Activated naive CD4-positive, alpha-beta T cell treated with anti-CD3 and anti-CD28 coated beads for 36 hours (primary cell): ENCODE measurements at places on chromosomes 3 and 15. TPM values are rescaled to one million over a fixed set of nuclear protein-coding genes. Genes with fewer than 3 reads are reported as not detected.

Gene RBSN
- total RNA-seq = 15.8 TPM

GRCh38 chr3:14303336-14304100, 98.9 kb upstream of the SLC6A6 start:
- no peaks in the 10 kb centered on the region for H3K27me3 ChIP-seq
- DNase-seq = no peak
- no peak overlapping the region for H3K27ac ChIP-seq
- no peaks in the 10 kb centered on the region for H3K36me3 ChIP-seq

GRCh38 chr3:22585504-22585903, 617.6 kb upstream of the UBE2E2 start:
- no peak overlapping the region for H3K27ac ChIP-seq
- no peaks in the 10 kb centered on the region for H3K27me3 ChIP-seq
- DNase-seq = no peak
- no peaks in the 10 kb centered on the region for H3K4me1 ChIP-seq
- H3K4me3 ChIP-seq = no peak overlapping the region

DNA sequence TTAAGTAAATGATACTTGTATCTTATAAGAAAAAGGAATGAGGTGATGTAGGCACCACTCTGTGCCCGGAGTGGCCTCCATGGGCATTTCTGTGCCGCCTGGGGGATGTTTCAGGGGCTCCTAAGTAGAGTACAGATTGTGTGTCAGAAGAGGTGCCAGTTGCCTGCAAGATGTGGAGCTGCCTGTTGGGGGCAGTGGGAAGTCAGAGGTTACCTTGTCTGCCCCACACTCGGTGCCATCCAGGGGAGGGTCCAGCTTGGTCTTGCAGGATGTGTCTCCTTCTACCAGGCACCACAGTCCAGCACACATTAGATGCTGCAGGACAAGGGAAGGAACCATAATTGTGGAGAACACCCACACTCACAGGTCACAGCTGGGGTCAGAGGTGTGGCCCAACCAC, 208.8 kb downstream of the ADAMTS17 start:
- peaks cover 6% of the 10 kb centered on the region for H3K36me3 ChIP-seq
- DNase-seq = no peak
- H3K4me1 ChIP-seq = peaks cover 2% of the 10 kb centered on the region
- no peak overlapping the region for H3K27ac ChIP-seq
- H3K4me3 ChIP-seq = no peak overlapping the region
- no peaks in the 10 kb centered on the region for H3K27me3 ChIP-seq

Gene XCR1
- not detected for total RNA-seq

GRCh38 chr3:151923901-151924300, 50.5 kb downstream of the SUCNR1 start:
- H3K27me3 ChIP-seq = no peaks in the 10 kb centered on the region
- H3K36me3 ChIP-seq = no peaks in the 10 kb centered on the region
- H3K4me3 ChIP-seq = no peak overlapping the region
- H3K4me1 ChIP-seq = peaks cover 2% of the 10 kb centered on the region
- no peak overlapping the region for H3K27ac ChIP-seq

DNA sequence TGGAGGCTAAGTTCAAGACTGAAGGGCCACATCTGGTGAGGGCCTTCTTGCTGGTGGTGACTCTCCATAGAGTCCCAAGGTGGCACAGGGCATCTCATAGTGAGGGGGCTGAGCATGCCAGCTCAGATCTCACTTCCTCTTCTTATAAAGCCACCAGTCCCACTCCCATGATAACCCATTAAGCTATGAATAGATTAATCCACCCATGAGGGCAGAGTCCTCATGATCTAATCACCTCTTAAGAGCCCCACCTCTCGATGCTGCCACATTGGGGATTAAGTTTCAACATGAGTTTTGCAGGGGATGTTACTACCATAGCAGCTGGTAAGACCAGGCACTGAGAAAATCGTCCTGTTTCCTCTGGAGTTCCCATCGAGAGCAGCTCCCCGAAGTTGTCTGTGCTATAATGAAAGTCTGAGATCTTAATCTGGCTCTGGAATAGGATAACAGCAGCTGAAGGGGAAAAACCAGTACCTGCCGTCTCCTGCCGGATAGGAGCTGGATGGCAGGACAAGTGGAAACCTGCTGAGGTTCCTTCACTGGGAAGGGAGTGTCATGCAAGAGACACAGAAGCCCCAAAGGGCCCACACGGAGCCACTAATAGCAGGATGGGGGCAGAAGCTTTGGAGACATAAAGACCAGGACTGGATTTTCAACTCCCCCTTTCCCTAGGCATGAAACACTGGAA, 79.5 kb upstream of the EPHB3 start:
- no peak overlapping the region for H3K27ac ChIP-seq
- no peak for DNase-seq
- H3K27me3 ChIP-seq = peaks cover 9% of the 10 kb centered on the region
- H3K4me1 ChIP-seq = no peaks in the 10 kb centered on the region

DNA sequence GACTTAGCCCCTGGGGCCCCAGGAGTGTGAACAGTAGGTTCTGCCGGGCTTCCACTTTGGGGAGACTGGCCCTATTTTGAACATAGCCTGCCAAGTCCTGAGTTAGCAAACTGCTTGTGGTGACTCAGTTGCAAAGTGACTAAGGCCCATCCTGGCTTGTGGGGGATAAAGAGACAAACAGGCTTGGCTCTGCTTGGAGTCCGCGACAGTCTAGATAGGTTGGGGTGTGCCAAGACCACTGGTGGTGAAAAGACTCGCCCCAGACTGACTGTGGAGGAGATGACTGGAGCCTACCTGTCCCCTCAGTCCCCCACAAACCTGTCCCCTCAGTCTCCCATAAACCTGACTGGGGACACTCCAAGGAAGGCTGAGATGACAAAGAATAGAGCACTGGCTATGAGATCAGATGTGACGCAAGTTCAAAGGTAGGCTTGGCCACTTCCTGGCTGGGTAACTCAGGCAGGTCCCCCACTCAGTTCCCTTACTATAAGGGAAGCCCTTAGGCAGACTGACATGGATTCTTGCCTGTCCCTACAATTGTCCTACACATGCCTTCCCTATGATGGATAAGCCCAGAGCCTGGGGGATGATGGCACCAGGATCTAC, 4.3 kb downstream of the DNASE1L3 start:
- peaks cover 4% of the 10 kb centered on the region for H3K36me3 ChIP-seq
- DNase-seq = peak; percentile 64
- peaks cover 5% of the 10 kb centered on the region for H3K27me3 ChIP-seq
- H3K27ac ChIP-seq = no peak overlapping the region
- H3K4me1 ChIP-seq = peaks cover 9% of the 10 kb centered on the region

DNA sequence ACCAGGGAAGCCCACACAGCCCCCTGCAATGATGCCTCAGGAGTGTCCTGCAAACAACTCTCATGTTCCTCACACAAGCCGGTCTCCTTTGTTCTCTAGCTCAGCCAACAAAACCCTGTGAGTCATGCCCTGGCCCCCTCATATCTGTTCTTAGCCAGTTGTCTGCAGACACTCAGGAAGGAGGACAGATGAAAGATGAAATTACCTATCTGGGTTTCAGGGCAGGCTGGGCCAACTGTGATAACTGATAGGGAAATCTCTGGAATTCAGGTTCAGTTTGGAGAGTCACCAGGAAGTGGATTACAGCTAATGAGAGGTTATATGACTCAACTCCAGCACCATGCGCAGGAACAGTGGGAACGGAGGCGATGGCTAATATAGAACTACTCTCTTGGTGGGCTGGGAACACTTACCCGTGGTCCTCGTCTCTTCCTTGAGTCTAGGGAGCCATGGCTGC, 352.0 kb upstream of the ADAMTS9 start:
- no peak overlapping the region for H3K27ac ChIP-seq
- H3K4me1 ChIP-seq = no peaks in the 10 kb centered on the region
- no peaks in the 10 kb centered on the region for H3K36me3 ChIP-seq

Gene PIERCE2
- total RNA-seq = 0.38 TPM

GRCh38 chr3:30770387-30770786, 124.1 kb downstream of the GADL1 start:
- DNase-seq = no peak
- H3K4me1 ChIP-seq = no peaks in the 10 kb centered on the region
- no peaks in the 10 kb centered on the region for H3K27me3 ChIP-seq
- no peak overlapping the region for H3K4me3 ChIP-seq

DNA sequence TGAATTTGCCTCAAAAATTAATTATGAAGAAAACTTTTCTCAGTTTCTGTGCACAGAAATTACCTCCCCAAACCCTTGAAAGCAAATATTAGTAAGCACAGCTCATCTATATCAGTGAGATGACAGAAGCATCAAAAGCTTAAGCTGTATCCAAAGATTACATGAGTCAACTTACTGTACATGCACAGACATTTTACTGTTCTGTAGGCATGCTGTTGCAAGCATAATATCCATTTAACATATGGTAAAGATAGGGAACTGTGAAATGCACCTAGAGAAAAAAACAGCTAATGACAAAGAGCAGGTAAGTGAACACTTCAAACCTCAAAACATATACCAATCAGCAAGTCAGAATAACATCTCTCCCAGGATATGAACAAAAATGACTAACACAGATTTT, 20.9 kb downstream of the SHOX2 start:
- H3K36me3 ChIP-seq = no peaks in the 10 kb centered on the region
- no peak overlapping the region for H3K27ac ChIP-seq
- no peak for DNase-seq
- H3K27me3 ChIP-seq = peaks cover 32% of the 10 kb centered on the region

- H3K27me3 ChIP-seq = peaks cover 21% of the 10 kb centered on the region
- no peaks in the 10 kb centered on the region for H3K36me3 ChIP-seq
- DNase-seq = no peak
Measured at GRCh38 chr15:42060797-42061196, 33.6 kb downstream of the PLA2G4D start.

DNA sequence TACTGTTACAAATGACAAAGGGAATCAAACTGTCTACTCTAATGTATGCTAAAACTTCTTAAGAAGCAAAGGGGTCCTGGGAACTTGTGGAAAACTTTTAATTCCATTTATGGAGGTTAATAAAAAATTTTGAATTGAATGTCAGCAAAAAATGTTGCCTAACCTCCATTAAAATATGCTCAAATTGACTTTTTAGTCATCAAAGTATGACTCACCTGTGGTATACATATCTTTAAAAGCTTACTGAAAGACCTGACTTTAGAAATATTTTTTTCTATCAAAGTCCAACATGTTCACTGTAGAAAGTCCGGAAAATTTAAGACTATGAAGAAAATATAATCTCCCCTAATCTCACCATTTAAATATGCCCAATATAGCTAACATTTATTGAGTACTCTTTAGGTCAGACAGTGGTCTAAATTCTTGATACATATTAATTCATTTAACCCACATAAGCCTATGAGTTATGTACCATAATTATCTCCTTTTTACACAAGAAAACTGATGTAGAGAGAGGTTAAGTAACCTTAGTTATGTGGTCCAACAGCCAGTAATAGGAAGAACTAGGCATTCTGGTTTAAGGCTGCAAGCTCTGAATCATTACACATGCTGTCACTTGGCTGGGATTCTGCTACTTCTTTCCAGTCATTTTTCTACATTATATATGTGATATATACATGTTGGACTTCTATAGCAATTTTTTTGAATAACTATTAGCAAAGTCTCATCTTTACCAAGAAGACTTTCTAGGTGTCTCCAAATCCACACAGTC, 83.6 kb downstream of the PDZRN3 start:
- no peaks in the 10 kb centered on the region for H3K4me1 ChIP-seq
- no peak overlapping the region for H3K27ac ChIP-seq
- no peak for DNase-seq
- no peaks in the 10 kb centered on the region for H3K27me3 ChIP-seq

Gene BCHE
- total RNA-seq = not detected

DNA sequence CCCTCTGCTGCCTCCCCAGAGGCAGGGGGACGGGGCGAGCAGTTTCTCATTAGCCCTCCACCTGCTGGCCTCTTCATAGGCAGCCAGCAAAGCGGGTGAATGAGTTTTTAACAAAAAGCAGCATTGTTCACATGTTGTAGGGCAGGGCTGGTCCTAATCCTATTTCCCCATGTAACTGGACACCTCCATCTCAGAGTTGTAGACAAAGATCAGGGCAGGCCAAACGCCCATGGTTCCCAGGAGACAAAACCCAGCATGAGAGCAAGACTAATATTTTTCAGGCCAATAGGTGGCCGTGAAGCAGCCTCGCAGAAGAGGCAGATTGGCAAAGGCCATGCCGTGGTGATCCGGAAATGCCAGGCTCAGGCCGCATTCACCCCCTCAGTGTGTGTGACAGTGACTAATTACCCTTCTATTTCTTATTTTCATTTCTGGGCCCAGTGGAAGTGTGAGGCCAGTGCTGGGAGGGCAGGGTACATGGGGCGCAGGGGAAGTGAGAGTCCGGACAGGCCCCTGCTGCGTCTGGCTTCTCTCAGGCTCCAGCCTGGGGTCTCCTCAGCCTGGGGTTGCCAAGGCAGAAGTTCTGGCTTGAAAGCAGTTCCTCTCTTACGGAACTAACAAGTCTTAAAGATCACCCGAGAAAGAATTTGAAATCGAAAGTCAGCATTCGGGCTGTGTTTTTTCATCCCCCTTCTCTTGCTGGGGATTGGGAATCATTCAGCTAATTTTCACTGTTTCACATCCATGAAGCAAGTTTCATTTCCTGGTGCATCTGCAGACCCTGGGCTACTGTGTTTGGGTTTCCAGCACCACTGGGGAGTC, 64.8 kb downstream of the BOC start:
- no peaks in the 10 kb centered on the region for H3K36me3 ChIP-seq
- no peak overlapping the region for H3K4me3 ChIP-seq
- H3K27ac ChIP-seq = no peak overlapping the region
- no peaks in the 10 kb centered on the region for H3K27me3 ChIP-seq

DNA sequence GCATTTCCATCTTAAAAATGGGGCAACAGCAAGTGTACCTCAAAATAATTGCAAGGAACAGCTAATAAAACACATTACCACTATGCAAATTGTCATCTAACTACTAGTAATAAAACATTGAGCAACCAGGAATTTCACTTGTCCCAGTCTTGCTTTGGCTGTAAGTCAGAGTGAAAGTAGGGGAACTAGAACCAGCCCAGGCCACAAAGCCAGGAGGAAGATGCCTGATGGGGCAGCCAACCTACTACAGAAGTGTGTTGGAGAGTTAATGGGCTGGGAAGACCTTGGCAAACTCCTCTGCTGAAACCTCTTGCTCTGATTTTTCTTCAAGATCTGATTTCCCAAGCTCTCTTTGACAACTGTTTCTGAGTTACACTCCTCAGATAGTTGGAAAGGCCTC, 40.2 kb upstream of the LPP start:
- H3K27me3 ChIP-seq = no peaks in the 10 kb centered on the region
- no peak overlapping the region for H3K27ac ChIP-seq
- H3K36me3 ChIP-seq = no peaks in the 10 kb centered on the region
- H3K4me1 ChIP-seq = peaks cover 3% of the 10 kb centered on the region
- H3K4me3 ChIP-seq = no peak overlapping the region

Gene COL6A6
- total RNA-seq = not detected

GRCh38 chr3:14770591-14770990, 48.2 kb upstream of the FGD5 start:
- H3K4me1 ChIP-seq = no peaks in the 10 kb centered on the region
- no peak overlapping the region for H3K4me3 ChIP-seq
- no peak overlapping the region for H3K27ac ChIP-seq
- no peaks in the 10 kb centered on the region for H3K27me3 ChIP-seq
